Activated CD8-positive, alpha-beta memory T cell treated with anti-CD3 and anti-CD28 coated beads for 24 hours (primary cell): ENCODE measurements at places on chromosomes 3 and 15.
A peak's percentile ranks its signal among the peaks of the same experiment; 100 is the strongest.

GRCh38 chr15:45187578-45187893, 230 bp downstream of the SHF start:
- DNase-seq = no peak

GRCh38 chr15:60385620-60386552, 11.9 kb downstream of the ANXA2 start:
- DNase-seq = no peak

- no peak for DNase-seq
Observed at GRCh38 chr3:121999931-122000330, 22.1 kb downstream of the ILDR1 start.

GRCh38 chr15:72229076-72229946, 1.7 kb downstream of the PKM start:
- peak; percentile 80 for DNase-seq

- no peak for DNase-seq
Observed at GRCh38 chr15:89052474-89052873, 35.8 kb upstream of the ABHD2 start.

- DNase-seq = no peak
Observed at GRCh38 chr15:43187544-43188155, 2.4 kb downstream of the CCNDBP1 start.

DNA sequence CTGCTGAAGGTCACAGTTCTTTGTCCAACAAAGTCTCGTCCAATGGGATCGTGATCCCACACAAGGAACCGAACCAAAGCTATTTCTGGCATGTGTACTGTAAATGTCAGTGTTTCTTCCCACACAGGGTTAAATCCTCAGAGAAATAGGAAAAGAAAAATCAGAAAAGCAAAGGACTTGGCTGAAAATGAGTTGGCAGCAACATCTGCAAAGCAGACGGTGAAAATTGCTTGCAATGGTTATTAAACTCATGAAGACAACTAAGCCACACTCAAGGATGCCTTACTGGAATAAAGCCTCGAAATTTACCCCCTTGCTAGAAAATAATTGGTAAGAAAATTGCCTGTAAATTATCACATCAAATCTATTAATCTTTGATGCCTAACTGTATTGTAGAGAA, 195.2 kb upstream of the STRIT1 start:
- DNase-seq = no peak

- no peak for DNase-seq
Observed at GRCh38 chr3:29696311-29696710, 415.4 kb downstream of the RBMS3 start.

GRCh38 chr15:52139599-52140462, 27.3 kb upstream of the BCL2L10 start:
- peak; percentile 85 for DNase-seq

- DNase-seq = no peak
Observed at GRCh38 chr3:49523756-49524747, 30.2 kb upstream of the BSN start.

DNA sequence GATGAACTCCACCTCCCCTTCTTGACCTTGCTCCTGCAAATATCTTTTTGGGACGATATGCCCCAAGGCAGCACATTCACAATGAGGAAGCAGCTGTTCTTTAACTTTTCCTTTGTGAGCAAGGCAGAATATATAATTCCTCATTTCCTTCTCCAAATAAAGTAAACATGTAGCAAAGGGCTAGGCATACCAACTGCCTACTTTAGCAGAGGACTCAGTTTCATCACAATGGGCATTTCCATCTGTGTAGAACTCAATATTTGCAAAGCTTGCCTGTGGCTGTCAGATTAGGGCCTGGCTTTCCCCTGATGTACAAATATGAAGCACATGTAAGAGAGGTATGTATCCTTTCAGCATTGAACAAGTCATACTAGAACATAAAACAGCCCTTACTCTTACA, 366.9 kb downstream of the RSL24D1 start:
- DNase-seq = no peak
